ENCODE measurements at places on chromosomes 2 and 18.

DNA sequence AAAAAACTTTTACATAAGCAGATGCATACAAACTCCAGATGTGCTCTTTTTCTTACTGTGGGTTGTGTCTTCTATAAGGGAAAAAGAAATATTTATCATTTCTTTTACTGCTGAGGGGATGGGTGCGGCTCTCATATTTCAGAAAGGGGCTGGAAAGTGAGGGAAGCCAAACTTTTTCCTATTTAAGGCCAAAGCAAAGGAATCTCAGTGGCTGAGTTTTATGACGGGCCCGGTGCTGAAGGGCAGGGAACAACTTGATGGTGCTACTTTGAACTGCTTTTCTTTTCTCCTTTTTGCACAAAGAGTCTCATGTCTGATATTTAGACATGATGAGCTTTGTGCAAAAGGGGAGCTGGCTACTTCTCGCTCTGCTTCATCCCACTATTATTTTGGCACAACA lies at the start of gene COL3A1:
TSS of gene COL3A1 (plus strand) at position 210 of the 400 bp plus-strand sequence. CDS start at position 327, 117 bp downstream.
- DNase-seq = no peak

GRCh38 chr18:40357536-40357935 lies 1597.5 kb upstream of the PIK3C3 start:
- no peak for DNase-seq

DNA sequence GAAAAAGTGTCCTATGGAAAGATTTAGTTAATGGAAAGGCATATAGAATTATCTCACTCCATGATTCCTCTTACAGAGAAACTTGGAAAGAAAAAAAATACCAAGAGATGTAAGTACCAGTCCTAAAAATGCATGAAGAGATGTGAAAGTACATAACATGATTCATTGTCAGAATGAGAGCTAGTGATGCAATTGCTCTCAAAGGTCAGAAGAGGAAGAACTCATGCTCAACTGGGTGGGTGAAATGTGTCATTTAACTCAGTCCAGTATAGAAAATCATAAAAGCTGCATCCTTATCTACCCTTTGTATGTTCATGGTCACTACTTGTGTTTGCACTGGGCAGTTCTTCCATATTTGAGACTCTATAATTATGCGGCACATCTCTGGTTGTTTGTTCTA lies 300.0 kb upstream of the PIK3C3 start:
- no peak for DNase-seq

DNA sequence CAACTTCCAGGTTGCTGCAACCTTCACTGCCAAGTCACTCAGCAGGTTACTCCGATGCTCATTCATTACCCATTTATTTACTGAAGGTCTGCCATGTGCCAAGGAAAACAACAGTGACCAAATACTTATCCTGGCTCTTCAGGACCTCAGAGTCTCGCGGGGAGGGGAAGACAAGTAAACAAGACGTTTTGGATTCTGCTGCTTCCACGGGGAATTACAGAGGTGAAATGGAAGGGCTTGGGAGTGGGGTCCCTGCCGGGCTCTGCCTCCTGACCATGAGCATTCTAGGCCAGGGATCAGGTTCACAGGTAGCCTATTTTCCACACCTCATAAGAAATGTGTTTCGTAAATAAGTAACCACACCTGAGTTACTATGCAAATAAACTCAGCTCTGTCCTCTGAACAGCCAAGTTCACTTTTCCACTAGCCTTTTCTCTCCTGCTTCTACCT lies 68.1 kb downstream of the CLHC1 start:
- DNase-seq = peak; percentile 55

DNA sequence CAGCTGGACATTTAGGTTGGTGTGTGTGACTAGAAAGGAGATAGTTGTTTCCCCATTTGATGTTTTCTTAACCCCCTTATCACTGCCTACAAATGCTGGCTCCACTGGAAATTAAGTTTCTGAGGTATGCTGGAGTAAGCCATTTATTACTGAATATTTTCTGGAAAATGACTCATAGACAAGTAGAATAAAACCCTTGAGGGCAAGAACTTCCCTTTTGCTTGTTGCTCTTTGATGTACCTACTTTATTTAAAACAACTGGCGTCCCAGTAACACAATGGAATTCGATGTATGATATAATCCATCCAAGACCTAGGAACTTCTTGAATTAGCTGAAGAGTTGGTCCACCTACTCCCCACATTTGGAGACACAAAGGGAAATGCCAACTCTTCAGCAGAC lies 33.3 kb upstream of the SESTD1 start:
- DNase-seq = no peak

- no peak for DNase-seq
Observed at GRCh38 chr18:30406728-30407127, 635.8 kb downstream of the DSC3 start.

DNA sequence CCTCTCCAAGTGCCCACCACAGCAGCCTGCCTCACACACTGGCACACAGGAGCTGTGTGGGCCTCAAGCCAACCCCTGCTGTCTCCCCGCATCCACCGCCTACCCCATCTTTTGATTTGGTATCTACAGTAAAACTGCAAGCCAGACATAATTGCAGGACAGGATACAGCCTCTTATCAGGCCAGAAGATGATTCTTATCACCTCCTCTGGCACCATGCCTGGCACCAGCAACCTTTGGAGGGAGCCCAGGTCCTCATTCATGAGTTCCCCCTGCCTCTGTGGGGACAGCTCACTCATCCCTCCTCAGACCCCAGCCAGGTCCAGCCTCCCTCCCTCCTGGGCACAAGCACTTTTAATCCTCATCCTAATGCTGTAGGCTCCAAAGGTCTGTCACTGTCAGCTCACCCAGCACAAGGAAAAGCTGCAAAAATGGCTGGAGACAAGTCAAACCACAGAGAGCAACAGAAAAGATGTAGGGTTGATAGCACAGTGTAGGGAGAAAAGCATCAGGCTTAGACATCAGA lies 9.7 kb downstream of the RAB11FIP5 start:
- DNase-seq = peak; percentile 15

DNA sequence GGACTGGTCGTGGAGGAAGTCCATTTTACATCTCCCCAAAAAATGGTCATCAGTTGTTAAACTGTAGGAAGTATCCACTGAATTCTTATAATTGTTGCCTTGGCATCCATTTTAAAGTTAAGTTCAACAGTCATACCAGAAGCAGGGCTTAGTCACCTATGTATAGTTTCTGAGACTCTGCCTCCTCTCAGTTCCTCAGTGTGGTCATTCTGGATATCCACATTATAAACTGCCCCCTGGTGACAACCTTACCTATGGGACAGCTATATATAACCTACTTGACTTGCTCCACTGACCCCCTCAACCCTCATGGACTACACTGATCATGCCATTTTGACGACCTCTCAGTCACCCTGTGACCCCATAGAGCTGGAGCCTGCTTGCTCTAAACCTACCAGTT lies 617.0 kb downstream of the LRP1B start:
- no peak for DNase-seq

GRCh38 chr18:65498605-65499004 lies 252.2 kb upstream of the CDH7 start:
- DNase-seq = no peak

DNA sequence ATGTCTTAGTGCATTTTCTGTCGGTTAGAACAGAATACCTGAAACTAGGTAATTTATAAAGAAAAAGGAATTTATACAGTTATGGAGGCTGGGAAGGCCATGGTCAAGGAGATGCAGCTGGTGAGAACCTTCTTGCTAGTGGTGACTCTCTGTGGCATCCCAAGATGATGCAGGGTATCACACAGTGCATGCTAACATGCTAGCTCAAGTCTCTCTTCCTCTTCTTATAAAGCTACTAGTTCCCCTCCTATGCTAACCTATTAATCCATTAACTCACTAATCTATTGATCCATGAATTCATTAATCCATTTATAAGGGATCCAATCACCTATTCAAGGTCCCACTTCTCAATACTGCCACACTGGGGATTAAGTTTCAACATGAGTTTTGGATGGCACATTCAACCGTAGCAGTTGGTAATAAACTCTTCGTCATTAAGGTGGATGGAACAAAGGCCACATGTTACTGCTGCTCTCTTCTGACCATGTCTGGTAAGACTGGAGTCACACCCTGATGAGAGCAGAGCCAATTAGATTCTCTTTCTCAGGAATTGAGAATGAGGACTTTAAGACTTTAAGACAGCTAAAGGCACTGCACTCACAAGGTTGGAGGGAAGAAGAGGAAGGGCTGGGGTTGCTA lies 211.6 kb upstream of the SMAD7 start:
- DNase-seq = no peak

DNA sequence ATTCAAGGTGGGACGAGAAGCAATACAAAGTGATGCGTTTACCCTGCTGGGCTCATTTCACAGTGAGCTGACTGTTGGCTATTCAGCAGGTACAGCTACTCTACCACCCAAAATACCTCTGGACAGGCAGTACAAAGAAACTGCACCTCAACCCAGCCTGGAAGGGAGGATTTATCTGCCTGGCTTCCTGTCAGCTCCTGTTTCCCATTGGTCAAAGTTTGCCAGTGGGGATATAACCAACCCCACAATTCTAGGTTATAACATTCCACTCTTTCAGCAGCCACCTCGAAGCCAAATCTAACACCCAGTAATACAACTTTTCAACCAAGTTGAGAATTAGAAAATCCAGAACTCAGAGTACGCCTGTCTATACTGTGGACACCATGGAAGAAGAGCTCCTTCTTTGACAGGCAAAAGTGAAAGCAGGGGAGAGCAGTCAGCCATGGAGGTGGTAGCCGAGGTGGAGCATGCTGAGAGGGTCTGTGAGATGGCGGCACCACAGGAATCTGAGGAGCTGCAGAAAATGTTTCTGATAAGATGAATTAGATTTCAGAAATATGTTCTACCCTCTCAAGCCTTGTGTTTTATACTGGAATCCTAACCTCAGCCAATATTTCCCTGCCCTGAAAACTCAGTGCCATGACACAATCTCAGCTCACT lies 10.8 kb downstream of the DUSP19 start:
- no peak for DNase-seq

GRCh38 chr2:7950035-7950612 lies 731.7 kb upstream of the ID2 start:
- DNase-seq = no peak

DNA sequence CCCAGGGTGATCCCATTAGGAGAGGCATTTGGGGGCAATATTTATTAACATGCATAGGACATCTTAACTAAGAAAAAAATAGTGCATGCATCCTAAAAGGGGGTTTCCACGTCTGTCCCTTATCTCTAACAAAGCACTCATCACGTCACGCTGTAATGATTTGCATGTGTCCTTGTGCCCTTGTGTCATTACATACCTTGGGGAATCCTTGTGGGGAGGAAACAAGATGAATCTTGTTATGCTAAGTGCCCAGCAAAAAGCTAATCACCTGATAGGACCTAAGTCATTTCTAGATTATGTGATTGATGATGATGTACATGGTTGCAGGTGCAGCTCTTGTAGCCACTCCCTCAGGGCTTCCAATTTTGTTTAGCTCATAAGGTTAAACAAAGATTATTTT lies 250.9 kb downstream of the FBXO15 start:
- no peak for DNase-seq

DNA sequence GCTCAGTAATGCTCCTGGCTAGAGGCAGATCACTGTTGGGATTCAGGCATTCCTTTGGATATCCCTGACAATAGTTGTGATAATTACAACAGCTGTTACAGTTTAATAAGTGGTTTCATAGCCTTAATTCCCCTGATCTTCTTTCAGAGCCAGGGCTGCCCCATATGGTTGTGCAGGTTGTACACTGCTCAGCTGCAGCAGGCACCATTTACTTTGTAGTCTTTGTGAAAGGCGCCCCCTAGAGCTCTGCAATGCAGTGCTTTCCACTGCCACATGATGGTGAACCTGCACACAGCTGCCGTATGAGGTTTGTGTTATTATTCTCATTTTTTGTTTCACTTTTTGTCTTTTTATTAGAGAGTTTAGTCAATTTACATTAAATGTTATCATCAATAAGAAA lies 239.1 kb downstream of the KCNS3 start:
- no peak for DNase-seq

- no peak for DNase-seq
Observed at GRCh38 chr18:43271593-43272432, 5.5 kb downstream of the SYT4 start.

- DNase-seq = peak; percentile 55
Observed at GRCh38 chr2:174247474-174248186, 702 bp downstream of the OLA1 start.

DNA sequence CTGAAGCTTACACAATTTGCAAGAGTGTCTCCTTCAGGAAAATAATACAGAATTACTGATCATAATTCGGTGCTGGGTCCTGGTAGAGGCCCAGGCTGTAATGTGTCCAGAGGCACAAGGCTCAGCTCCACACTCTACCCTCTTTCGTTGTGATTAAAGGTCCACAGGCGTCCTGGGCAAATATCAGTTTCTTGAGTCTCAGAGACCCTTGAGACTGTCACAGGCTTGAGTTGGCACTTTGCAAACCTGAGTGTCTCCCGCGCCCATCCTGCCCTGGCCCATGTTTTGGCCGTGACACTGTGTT lies 46.9 kb upstream of the SMAD7 start:
- DNase-seq = peak; percentile 60

GRCh38 chr2:44184106-44184505 lies 15.4 kb downstream of the PPM1B start:
- no peak for DNase-seq

- DNase-seq = no peak
Observed at GRCh38 chr2:42079737-42080287, 32.0 kb downstream of the PKDCC start.

GRCh38 chr2:148184976-148185375 lies 164.1 kb downstream of the MBD5 start:
- no peak for DNase-seq

DNA sequence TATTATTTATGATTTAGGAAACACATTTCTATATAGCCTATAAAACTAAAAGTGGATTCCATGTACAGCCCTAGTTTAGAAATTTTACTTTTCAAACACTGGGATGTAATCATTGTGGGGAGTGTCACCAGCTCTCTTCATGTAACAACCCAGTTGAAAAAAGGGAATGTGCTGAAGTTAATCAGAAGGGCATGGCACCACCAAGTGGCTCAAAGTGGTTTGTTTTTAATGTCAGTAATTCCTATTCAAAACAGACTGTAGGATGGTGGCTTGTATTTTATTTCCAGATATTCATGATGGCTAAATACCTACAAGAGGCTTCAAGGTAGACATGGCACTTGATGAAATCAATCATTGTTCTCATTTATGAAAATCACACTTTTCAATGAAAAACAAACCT lies 58.1 kb upstream of the TMEM182 start:
- DNase-seq = peak; percentile 2

DNA sequence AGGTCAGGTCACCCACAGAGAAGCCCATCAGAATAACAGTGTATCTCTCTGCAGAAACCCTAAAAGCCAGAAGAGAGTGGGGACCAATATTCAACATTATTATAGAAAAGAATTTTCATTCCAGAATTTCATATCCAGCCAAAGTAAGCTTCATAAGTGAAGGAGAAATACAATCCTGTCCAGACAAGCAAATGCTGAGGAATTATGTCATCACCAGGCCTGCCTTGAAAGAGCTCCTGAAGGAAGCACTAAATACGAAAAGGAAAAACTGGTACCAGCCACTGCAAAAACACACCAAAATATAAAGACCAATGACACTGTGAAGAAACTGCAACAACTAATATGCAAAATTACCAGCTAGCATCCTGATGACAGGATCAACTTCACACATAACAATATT lies 260.0 kb upstream of the KYNU start:
- DNase-seq = no peak

Data from DMS79 treated with DMSO at 0.1 percent for 48 hours (cell line).